ENCODE measurements at places on chromosomes 3 and 15.
A peak's percentile ranks its signal among the peaks of the same experiment; 100 is the strongest.

- DNase-seq, result no peak
Measured at GRCh38 chr3:75294124-75294523, 370.0 kb upstream of the FRG2C start.

DNA sequence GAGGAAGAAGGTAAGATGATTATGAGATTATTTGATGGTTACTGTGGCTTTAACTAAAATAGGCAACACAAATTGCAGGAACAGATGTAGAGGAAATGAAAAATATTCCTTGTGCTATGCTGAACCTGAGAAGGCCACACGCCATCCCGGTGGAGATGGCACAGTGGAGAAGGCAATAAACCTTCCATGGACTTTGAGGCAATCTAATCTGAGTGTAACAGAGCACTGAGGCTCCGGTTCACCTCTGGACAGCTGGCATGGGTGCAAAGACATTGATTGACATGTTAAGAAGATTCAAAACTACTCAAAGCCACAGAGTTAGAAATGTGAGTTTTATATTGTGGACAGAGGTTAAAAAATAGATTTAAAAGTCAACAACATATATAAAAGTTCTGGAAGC lies 535.7 kb downstream of the AGBL1 start:
- no peak for DNase-seq

DNA sequence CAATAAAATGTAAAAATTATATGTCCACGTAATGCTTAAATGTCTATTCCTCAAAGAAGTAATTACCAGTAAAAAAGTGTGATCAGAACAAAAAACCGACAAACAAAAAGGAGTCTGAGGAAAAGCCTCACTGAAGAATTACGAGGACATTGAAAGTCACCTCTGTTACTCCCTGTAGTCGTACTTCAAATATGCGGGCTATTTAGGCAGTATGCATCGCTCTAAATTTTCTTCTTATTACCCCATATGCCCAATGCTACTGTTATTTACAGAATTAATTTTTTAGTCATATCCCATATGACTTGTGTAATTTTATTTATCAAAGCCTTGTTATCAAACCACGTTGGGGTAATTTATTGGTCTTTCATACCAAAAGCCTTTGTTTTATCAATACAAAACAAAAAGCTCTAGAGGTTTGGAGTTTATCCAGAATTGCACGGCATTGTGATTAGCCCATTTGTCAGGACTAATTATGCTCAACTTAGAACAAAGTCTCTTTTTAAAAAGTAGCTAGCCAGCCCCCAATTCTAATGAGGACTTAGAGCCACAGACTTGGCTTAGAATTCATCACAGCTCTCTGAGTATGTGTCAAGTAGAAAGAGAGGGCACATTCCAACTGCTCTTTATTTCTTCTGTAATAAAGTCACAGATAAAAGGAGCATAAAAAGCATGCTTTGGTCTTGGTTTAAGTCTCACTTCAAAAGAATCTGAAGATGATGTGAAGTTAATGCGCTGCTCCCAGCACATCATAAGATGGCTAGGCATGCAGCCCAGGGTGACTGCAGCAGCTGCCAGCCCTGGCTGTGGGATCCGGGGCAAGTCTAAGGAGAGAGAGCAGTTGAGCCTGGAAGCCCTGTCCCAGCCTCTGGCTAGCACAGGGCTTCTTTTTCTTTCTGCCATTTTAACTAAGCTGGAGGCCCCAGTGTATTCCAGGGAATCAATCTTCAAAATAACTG lies 521.0 kb downstream of the GABRG3 start:
- DNase-seq, result no peak

- DNase-seq, result no peak
Measured at GRCh38 chr15:76460871-76461270, 124.3 kb downstream of the ISL2 start.

DNA sequence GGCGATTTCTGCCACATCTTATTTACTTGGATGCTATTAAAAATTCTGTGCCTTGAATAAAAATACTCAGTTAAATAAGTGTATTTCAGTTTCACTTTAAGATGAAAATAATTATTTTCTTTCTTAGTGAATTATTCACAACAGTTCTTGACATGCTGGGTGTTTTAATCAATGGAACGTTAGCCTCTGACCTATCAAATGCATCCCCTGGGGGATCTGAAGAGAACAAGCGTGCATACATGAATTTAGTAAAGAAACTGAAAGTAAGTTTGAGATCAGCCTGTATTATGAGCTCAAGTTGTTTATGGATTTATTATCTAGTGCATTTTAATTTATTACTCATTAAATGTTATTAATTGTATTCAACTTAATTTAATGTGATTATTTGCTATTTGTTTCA lies 597 bp downstream of the P2RY12 start:
- no peak for DNase-seq

DNA sequence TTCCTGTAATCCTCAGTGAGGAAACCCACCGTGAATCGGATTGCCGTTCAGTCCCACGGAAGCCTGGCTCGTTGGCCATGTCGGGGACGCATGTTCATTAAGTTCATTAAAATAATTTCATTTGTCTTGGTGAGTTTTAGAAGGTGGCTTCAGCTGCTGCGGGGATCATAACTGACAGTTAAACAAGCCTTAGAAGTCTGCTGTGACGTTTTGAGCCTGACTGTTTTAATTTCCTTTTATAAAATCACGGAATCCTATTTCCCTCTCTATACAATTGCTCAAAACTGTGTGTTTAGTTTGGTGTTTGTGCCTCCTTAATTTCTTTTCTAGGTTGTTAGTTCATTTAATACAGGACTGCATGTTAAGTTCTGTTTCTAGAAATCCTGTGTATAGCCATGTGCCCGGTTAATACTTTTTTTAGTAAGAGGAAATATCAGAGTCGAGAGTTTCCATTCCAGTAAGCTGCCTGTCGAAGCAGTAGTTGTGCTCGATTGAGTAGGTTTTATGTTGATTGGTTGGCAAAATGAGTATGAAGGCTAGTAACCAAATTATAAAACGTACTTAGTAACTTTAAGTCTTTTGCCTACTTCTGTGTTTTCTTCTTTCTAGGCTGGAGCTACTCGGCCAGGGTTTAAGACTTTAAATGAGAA lies 705 bp downstream of the NIPA2 start:
- DNase-seq, result no peak

DNA sequence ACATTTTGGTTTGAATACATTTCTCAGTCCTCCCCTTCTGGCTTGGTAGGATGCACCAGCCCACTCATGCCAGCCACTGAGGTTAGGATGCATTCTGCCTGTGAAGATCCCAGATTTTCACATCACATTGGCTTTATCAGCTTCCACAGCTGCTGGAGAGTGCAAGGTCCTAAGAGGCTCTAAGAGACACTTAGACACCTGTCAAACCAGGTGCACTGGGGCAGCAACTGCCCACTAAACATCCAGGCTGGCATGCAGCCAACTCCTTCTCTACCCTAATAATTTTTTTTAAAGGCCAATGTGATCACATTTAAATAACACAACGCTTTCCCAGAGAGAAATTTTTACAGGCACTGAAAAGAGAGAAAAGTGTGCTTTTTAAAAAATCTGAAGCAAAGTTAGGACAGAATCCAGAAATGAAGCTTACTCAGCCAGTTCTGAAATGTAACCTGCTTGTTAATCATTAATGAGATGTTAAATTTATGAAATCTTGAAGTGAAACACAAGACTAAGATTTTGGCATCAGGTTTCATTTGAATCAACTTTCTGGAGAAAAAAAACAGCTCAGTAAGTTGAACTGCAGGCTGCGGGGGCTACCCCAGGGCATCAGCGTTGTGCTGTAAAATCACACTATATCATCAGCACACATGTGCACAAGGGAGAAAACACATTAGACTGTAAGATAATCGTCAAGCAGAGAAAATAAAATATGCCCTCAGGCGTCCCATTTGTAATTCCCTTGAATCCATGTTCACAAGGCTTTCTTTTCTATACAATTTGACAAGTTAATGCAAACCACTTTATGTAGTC lies 312.9 kb downstream of the ZBBX start:
- DNase-seq, result no peak

GRCh38 chr3:21551019-21551418 lies 200.0 kb downstream of the ZNF385D start:
- DNase-seq, result no peak

- DNase-seq, result no peak
Measured at GRCh38 chr3:134901461-134901860, 106.4 kb downstream of the EPHB1 start.

GRCh38 chr3:43024181-43024885 lies 45.2 kb downstream of the GASK1A start:
- no peak for DNase-seq

GRCh38 chr3:193944518-193944884 lies 191.4 kb upstream of the HES1 start:
- no peak for DNase-seq

GRCh38 chr15:36925653-36926426 lies 174.5 kb downstream of the MEIS2 start:
- no peak for DNase-seq

GRCh38 chr15:68924866-68925560 lies 5.3 kb upstream of the SPESP1 start:
- peak; percentile 22 for DNase-seq

GRCh38 chr3:25938566-25939325 lies 148.9 kb downstream of the OXSM start:
- DNase-seq, result no peak

- DNase-seq, result no peak
Measured at GRCh38 chr3:62361261-62361660, 12.1 kb downstream of the FEZF2 start.

- no peak for DNase-seq
Measured at GRCh38 chr15:63869371-63870042, 35.8 kb upstream of the HERC1 start.

DNA sequence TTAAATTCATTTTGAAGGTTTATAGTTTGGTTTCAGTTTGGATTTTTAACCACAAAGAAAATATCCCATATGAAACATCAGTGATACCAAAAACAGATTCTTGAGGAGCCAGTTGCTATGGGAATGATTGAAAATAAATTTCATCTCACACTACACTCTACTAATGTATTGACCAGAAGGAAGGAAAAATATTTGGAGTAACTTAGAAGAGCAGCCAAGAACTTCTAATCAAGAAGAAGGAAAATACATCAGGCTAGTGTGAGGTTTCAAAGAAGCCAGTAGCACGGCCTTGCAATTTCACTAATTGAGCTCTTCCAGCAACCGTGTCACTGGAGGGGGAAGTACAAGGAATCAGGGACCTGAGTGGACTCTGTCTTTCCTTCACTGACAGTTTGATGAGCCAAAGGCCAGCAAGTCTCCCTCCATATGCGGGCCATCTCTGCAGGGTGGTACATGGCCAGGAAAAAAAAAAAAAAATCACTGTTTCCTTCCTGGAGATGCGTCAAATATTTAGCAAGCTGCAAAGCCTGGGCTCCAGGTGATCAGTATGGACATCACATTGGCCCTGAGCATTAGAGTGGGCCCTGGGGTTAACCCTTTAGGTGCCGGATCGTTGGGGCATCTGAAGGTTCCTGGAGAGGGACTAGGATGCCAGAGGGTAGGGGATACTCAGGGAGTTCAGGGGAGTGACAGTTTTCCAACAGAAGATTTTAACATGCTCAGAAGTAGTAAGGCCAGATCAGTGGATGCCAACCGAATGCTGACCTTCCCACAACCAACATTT lies 37.1 kb downstream of the SLC12A8 start:
- DNase-seq, result no peak

DNA sequence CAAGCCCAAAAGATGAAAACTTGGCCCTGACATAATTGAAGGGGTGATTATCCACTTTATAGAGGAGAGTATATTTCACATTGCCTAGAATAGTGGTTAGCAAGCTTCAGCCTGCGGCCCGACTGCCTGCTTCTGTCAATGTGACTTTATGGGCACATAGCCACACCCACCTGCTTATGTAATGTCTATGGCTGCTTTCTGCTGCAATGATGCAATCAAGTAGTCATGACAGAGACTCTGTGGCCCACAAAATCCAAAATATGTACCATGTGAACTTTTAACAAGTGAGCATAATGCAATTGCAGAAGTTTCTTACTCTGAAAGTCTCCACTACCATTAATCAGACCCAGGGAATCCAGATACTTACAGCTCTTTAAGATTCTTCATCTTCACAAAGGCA lies 103.1 kb downstream of the LRIG1 start:
- no peak for DNase-seq

Measured in activated CD4-positive, CD25-positive, alpha-beta regulatory T cell treated with anti-CD3 and anti-CD28 coated beads, Interleukin-2, amount 50 U/mL, for 16 hours (primary cell).